Fibroblast of skin of right quadriceps (primary cell): ENCODE measurements at places on chromosomes 3 and 15.
A peak's percentile ranks its signal among the peaks of the same experiment; 100 is the strongest.

DNA sequence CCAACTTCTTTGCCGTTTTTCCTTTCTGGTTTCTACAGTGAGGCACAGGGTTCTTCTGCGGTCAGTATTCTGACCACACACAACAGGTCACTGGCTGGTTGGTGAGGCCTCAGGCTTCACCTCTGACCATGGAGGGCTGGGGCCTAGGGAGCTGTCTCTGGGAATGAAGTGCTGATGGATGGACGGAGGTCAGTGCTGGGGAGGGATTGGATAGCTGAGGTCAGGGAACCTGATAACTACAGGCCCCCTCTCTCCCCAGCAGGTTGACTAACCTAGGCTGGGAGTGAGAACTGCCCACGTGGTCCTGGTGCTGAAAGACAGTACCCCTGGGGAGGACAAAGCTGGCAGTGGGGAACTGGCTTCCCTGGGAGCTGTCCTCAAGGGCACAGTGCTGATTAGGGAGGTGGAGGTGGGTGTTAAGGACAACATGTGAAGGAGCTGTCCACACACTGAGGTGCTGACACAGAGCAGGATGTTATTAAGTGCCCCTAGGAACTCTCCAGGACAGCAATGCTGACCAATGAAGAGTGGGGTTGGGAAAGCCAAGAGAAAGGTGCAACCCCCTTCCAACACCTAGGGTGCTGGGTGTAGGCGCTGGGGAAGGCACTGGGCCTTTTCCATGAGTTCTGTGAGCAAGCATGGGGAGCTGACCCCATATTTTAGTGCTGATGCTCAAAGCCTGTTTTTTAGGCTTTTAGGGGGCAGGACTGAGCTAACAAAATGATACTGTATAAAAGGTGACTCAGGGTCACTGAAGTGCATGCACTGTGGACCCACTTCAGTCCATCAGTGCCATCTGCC is 45.2 kb downstream of the ATP2B2 start:
- peak; percentile 76 for DNase-seq

GRCh38 chr3:192165552-192165951 is 561.8 kb downstream of the FGF12 start:
- no peak for DNase-seq

DNA sequence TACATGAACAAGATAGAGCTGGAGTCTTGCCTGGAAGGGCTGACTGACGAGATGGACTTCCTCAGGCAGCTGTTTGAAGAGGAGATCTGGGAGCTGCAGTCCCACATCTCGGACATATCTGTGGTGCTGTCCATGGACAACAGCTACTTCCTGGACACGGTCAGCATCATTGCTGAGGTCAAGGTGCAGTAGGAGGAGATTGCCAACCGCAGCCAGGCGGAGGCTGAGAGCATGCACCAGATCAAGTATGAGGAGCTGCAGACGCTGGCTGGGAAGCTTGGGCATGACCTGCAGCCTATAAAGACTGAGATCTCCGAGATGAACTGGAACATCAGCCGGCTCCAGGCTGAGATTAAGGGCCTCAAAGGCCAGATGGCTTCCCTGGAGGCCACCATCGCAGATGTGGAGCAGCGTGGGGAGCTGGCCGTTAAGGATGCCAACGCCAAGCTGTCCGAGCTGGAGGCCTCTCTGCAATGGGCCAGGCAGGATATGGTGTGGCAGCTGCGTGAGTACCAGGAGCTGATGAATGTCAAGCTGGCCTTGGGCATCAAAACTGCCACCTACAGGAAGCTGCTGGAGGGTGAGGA is 5.5 kb upstream of the LARP6 start:
- DNase-seq: no peak

DNA sequence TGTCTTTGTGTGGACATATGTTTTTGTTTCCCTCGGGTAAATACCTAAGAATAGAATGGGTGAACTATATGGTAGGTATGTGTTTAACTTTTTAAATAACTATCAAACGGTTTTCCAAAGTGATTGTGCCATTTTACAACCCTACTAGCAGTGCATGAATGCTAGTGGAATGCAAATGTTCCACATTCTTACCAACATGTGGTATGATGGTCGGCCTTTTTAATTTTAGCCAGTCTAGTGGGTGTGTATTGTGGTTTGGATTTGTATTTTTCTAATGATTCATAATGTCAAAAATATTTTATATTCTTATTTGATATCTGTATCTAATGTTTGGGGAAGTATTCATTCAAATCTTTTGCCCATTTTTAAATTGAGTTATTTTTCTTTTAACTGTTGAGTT is 68.2 kb upstream of the SMAD3 start:
- peak; percentile 94 for DNase-seq

DNA sequence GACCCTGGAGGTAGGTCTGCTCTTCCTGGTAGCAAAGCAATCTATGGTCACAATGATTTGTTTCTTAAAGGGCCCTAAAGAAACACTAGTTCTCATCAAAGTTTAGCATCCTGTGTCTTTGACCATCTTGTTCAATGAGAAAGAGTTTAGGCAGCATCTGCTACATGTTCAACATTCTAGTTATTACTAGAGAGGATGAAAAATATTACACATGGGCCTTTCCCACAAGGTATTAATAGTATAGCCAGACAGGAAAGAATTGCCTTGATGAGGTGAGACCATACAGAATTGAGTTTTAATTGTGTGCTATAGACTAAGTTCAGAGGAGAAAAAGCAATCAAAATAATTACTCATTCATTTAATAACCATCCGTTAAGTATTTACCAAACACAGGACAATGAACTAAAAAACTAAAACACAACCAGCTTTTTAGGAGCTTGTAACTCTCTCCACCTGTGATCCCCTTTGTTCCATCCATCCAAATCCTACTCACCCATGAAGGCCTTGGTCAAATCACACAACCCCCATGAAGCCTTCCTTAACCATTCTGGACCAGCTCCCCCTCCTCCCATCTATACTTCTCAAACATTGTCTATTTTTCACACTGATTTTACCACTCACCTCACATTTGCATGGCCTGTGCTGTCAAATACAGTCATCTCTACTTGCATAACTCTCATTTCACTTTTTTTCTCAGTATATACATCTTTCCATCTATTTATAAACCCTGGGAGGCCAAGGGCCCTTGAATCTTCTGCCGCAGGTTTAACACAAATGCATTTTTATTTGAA is 122.9 kb downstream of the RORA start:
- DNase-seq: no peak

DNA sequence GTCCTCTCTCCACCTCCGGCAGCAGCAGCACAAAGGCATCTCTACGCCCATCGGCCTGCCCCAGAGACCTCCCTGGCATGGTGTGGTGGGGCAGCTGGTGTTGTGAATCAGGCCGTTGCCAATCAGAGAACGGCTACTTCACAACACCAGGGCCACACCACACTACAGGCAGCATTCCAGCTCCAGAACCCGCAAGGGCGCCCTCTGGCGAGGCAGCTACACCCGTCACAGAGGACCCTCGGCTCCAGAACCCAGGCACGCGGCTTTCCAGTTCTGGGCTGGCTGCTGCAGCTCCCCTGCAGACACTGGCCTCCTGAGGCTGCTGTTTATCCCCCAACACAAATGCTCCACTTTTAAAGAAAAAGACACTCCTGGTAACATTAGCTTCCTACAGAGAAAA is 127.5 kb upstream of the TOPAZ1 start:
- DNase-seq: peak; percentile 7

GRCh38 chr15:64774629-64775493 is 528 bp downstream of the RBPMS2 start:
- no peak for DNase-seq

DNA sequence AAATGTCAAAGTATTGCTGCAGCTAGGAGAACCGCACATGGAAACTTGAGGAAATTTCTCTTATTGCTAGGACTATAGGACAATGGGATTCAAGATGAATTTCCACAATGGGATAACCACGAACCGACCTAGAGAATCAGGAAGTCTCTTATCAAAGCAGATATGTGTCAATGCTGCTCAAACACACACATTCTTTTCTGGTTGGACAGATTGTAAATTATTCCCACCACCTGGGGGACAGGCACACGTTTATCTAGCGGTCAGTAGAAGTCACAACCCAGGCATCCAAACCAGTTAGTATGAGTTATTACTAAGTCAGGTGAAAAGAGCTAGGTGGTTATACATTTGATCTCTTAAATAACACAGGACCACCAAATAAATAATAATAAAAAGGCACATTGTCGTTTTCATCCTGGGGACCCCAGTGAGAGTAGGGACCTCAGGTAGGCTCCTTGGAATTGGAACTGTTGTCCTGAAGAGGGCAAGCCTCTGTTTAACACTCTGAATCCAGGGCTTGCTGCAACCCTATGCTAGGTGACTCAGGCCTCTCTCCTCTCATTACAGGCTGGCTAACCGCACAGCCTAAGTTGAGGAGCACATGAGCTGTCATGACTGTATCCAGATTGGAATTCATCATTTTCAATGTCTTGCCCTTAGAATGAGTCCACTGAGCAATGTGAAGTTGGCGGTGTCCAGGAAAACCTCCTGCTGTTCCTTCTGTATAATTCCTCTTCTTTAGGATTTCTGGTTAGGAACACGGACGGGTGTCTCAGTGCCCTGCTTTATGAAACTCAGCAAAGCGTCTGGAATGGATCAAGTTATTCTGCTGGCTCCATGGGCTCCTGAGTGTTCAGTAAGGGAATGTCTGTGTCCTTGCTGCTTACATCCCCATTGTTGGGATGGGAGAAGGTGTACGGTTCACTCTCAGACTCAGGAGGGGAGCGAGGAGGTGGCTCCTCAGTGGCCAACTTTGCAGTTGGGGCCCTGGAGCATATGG is 59.0 kb downstream of the CLEC3B start:
- DNase-seq: peak; percentile 96

- DNase-seq: no peak
These were observed 24.2 kb downstream of the GRAMD2A start for GRCh38 chr15:72173401-72173800.

GRCh38 chr3:95474338-95474737 is 1340.1 kb upstream of the EPHA6 start:
- DNase-seq: no peak
